DMS79 treated with DMSO at 0.1 percent for 48 hours (cell line): ENCODE measurements at places on chromosomes 3 and 15.

DNA sequence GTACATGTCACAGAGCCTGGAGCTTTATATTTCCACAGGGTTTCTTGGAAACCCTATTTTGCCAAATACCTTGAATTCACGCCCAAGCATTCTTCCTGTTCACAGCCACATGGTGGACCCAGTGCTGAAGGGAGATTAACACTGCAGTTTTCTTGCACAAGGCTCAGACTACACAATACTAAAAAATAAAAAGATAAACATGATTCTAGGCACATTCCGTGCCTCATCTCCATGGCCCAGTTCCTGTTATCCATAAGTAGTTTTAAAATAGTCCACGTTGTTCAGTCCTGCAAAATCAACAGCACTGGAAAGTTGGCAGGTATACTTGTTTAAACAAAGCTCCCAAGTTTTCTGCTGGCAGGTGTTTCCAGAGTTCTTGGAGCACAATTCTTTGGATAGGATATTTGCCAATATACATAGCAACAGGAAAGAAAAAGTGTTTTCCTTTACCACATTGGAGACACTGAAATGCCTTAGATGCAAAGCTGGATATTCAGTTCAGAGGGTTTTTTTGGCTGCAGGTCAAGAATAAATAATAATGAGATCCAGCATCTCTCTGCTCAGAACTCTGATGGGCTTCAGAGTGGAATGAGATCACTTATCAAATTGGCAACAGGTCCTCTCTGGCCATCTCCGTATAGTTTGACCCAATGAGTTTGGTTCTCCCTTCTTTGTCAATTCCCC lies 88.1 kb upstream of the TGFBR2 start:
- DNase-seq = peak; percentile 21

DNA sequence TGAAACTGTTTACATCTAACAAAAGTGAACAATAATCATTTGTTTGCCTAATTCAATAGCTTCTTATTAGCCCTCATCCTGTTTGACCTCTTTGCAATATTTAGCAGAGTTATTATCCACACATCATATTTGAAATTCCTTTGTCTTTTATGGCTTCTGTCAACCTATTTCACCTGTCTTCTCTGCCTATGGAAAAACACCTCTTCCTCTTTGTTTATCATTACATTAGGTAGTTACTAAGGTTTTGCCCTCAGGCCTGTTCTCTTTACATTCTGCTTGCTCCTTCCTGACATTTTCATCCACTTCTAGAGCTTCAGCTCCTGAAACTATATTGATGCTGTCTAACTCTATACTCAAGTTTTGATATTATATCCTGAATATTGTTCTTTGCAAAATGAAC lies 183.0 kb downstream of the SUCNR1 start:
- DNase-seq = no peak

DNA sequence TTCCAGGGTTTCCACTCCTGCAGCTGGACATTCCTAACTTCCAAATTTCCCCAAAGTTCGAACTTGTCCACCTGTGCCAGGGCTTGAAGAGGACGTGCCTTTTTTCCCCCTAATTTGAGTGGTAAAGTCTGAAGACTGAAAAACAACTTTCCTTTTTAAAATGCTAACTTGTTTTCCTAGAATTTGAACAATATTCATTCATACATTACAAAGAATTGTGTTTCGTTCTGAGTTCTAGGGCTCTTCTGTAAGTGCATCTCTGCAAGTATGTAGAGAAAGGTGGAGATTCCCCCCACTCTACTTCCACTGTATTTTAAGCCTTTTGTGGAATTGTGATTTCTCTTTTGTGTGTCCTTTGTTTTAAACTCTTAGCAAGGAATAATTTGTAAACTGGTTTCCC lies 9.4 kb downstream of the DPH3 start:
- DNase-seq = no peak

GRCh38 chr15:61049934-61050333 lies 179.2 kb downstream of the RORA start:
- no peak for DNase-seq

GRCh38 chr3:184564685-184565385 lies 3.2 kb downstream of the EPHB3 start:
- DNase-seq = no peak

GRCh38 chr3:192819001-192819569 lies 91.7 kb upstream of the FGF12 start:
- DNase-seq = no peak

DNA sequence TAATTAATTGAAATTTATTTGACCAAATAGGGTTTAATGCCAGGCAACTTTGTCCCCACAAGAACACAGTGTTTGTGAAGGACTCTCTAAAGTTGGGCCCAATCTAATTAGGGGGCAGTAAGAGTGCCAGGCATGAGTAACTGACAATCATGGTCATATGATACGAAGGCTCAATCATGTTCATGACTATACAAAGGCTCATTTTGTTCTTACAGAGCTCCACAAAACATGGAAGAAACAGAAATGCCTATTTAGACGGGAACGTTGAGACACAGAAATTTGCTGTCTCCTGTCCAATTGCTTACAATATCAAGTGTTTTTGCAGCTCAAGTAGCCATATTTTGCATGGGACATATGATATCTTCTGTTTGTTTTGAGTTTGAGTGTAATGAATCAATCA lies 391.1 kb downstream of the SI start:
- no peak for DNase-seq

GRCh38 chr3:36904641-36905040 lies 40.2 kb downstream of the TRANK1 start:
- DNase-seq = no peak

GRCh38 chr3:141076797-141077571 lies 25.8 kb downstream of the SPSB4 start:
- DNase-seq = peak; percentile 61

DNA sequence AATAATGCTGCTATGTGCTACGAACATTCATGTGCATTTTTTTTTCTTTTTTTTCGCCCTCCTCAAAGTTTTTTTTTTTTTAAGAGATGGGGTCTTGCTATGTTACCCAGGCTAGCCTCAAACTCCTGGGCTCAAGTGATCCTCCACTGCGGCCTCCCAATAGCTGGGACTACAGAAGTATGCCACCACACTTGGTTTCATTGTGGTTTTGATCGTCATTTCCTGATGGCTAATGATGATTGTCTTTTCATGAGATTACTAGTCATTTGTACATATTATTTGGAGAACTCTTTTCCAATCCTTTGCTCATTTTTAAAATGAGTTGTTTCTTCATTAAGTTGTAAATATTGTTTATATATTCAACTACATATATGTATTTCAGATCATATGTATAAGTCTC lies 48.8 kb downstream of the FBXO22 start:
- DNase-seq = no peak
